ENCODE measurements at places on chromosomes 5 and 9.

- no peak for DNase-seq
Observed at GRCh38 chr5:160361624-160362228, 8.7 kb downstream of the C1QTNF2 start.

DNA sequence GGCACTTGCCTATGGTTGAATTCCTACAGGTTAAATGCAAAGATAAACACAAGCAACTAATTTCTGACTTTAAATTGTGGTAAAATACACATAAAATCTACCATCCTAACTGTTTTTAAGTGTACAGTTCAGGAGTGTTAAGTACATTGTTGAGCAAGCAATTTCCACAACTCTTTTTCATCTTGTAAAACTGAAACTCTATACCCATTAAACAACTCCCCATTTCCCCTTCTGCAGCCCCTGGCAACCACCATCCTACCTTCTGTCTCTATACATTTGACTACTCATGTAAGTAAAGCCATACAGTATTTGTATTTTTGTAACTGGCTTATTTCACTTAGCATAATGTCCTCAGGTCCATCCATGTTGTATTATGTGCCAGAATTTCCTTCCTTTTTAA, 38.5 kb upstream of the STX17 start:
- no peak for DNase-seq

DNA sequence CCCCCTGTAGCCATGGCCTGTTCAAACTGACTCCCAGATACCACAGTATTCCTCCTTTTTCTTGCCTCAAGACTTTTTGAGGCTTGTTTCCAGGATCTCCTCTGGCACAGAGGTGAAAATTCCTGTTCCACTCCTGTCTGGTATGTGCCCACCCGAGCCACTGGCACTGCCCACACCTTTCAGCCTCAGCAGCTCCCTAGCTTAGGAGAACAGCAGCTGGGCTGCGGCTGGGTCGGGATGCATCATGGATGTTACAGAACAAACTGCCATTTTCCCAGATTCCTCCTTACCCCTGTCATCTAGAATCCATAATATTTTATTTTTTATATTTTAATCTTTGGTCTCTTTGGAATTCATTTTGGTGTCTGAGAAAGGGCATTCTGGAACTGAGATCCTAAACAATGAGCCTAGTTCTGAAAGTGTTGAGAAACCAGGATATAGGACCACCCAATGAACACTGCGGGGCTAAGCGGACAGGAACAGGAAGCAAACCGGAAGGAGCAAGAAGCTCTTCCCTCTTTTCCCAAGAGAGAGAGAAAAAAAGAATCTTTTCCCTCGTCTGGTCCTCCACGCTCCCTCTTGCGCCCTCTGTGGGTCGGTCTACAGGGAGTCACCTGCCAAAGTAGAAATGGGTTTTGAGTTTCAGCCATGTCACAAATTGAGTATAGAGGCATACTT, 12.5 kb downstream of the OR2S2 start:
- peak; percentile 64 for DNase-seq

DNA sequence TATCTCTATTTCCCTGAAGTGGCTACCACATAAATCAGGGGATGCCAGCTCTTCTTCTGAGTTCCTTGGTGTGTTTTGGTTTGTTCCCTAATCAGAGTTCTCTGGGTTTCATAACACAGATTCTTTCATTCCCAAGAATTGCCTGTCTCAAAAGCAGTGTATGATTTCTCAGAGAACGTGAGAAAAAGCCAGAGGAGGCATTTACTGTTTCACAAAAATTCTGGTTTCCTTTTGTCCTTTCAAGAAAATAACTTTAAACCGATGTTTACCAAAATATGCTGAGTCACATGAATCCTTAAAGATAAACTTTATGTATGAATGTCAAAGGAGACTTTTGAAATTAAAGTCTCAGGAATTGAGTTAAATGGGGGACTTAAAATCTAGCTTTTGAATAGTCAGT, 314.3 kb downstream of the EBF1 start:
- no peak for DNase-seq

- peak; percentile 73 for DNase-seq
Observed at GRCh38 chr9:127921557-127922120, 4.8 kb upstream of the ST6GALNAC4 start.

GRCh38 chr9:120221844-120222243, 358.1 kb downstream of the CDK5RAP2 start:
- DNase-seq = no peak

All from RPMI8226 (cell line).